Activated T-cell treated with anti-CD3 and anti-CD28 coated beads for 24 hours (primary cell): ENCODE measurements at places on chromosomes 3 and 15.

DNA sequence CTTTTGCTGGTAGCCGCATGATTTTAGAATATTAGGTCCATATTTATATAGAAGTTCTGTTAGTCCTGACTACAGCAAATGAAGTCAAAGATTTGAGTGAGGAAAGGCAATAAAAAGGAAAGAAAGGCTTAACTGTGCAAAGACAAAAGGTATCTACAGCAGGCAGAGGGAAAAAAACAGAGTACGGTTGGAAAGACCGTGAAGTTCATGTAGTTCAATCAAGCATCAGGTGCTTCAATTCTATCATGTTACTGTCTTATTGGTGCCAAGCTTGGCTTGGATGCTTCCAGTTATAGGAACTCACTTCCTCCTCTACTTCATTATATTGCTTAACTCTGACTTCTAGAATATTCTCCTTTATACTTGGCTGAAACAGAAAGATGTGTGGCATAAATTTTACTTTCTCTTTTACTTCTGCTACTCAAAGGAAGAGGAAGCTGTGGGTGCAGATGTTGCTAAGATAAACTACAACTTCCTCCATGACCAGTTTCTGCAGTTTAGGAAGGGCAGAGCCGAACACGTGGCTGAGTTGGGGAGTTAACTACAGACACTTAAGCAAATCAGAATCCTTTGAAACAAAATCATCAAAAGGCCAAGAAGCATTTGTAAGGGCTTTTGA is 72.6 kb upstream of the ZBED2 start:
- peak; percentile 56 for DNase-seq

- DNase-seq = no peak
Observed at GRCh38 chr3:179961703-179962078, 75.0 kb downstream of the PEX5L start.

DNA sequence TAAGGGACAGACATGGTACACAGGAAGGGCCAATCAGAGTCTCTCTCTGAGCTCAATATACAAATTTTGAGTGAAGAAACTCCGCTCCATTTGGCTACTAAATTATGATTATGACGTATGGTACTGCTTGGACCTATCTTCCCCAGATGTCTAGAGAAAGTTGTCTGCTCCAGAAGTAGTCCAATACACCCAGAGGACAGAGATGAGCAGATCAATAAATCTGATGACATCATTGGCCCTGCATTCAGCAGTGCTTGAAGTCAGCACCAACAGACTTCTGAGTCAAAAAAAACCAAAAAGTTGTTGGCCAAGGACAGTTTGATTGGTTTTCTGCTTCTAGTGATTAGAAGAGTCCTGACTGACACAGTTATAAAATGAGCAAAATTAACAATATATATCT is 19.9 kb upstream of the ARHGEF26 start:
- no peak for DNase-seq

DNA sequence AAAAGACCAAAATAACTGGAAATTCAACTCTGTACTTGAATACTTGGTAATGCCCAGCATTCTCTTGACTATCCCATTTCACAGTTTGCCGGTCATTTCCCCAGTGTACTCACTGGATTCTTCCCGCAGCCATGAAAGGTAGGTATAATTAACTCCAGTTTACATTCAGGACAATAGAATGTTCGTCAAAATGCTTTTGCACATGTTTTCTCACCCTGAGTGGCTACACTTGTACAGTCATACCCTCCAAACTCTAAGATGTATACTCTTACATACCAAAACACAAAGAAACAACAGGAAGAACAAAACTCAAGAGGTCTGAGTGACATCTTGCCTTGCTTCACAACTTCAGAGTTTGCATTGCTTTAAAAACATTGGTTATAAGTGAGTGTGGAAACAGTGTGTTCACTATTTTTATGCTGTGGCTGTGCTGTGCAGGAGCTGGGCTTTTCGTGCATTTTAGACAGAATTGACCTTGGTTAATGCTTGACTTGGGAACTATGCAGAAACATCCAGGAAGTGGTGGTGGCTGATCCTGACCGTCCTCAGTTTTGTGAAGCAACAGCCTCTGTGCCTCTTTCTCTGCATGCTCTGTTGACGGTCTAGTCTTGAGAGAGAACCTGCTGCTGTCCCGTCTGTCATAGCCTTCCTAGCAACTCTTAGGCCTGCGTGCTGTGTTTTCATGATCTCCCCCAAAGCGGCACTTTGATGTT is 90.5 kb downstream of the IGF1R start:
- DNase-seq = no peak

- DNase-seq = no peak
Observed at GRCh38 chr3:196047391-196048030, 34.4 kb downstream of the TFRC start.

DNA sequence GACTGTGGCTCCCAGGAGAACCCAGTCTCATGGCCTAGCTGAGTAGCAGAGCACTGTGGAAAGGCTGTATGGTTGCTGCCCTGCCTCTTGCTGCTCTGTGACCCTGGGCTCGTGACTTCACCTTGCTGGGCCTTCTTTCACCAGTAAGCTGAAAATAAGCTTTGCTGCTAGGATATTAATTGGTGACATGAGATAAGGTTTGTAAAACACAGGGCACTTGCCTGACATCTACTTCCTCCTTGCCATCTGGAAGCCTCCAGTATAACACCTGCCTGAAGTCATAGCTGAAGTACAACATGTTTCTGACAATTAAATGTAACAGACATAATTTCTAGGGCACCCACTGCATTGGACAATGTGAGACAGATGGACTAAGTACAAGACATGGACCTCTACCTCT is 53.6 kb downstream of the CLEC3B start:
- DNase-seq = no peak

GRCh38 chr15:63729115-63729884 is 104.4 kb downstream of the HERC1 start:
- no peak for DNase-seq

- no peak for DNase-seq
Observed at GRCh38 chr3:4633078-4634004, 140.2 kb downstream of the ITPR1 start.

DNA sequence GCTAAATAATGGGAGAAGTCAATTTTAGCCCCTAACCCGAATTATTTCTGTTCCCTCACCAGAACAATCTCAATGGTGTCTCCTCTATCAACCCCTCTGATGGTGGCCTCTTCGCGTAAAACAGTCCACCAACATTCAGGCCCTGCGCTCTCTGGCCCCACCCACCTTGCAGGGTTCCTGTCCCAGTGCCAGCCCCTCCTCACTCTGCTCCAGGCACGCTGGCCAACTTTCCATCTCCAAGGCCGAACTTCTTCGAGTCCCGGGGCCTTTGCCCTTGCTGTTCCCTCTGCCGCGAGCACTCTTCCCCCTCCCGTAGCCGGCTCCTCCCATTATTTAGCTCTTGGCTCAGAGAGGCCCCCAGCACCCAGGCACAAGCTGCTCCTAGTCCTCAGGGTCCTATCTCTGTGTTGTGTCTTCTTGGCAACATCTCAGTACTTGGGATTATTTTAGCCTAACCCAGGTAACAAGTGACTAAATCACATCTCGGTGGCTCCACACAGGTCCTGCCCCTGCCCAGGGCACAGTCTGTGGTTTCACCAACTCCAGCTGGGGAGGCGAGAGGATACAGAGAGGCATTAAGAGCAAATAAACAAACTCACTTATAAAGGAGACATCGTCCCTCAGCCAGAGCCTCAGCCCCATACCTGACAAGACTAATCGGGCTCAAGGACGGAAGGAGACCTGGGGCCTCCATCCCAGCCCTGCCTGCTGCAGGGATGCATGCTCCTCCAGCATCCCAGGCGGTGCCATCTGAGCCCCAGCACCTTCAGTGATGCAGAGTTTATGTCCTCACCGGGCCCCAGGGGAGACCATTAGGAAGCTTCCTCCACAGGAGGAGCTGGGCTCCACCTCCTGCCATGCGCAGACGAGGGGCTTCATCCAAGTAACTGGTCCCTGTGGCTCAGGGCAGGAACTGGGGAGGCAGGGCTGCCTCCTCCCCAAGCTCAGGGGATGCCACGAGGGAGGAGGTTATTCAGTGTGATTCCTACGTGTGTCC is 19.7 kb upstream of the IQSEC1 start:
- no peak for DNase-seq

GRCh38 chr3:107283948-107284347 is 93.3 kb upstream of the CCDC54 start:
- no peak for DNase-seq

- DNase-seq = no peak
Observed at GRCh38 chr15:80403712-80404056, 498 bp upstream of the ARNT2 start.

GRCh38 chr3:60746695-60747416 is 504.4 kb downstream of the FHIT start:
- DNase-seq = no peak

DNA sequence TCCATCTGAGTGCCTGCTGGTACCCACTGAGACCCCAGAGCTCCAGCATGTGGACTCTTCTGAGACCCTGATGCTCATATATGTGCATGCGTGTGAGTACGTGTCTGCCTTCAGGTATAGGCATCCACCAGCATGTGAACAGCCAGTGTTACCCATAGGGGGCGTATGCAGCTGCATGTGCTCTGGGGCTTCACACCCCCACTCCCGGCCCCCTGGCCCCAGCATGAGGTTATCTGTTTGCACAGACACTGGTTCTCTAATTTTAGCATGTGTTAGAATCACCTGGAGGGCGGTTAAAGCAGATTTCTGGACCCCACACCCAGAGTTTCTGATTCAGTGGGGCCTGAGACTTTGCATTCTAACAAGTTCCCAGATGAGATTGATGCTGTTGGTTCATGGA is 824 bp upstream of the CILP start:
- DNase-seq = peak; percentile 27

DNA sequence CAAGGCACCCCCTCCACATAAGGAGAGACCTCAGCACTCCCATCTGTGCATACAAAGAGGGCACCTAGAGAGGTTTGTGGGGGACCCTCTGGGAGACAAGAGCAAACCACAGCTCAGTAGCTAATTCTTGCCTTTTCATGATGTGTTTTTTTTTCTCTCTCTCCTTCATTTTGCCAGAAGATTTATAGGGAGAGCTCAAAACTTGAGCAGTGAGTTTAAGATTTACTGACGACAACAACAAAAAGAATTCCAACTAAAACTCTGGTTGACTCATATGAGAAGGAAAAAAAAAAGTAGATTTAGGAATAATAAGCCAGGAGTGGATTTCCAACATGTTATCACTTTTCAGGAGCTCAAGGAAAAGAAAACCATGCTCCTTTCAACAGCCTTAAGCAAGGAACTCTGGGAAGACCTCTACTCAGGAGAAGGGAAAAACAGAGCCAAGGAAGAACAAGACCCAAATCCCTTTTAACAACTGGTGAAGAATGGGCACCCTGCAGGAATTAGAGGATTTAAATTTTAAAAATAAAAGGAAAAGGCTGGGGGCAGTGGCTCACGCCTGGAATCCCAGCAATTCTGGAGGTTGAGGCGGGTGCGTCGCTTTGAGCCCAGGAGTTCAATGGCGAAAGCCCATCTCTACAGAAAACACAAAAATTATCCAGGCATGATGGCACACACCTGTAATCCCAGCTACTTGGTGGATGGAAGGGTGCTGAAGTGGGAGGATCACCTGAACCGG is 58.2 kb upstream of the RAD18 start:
- DNase-seq = no peak

DNA sequence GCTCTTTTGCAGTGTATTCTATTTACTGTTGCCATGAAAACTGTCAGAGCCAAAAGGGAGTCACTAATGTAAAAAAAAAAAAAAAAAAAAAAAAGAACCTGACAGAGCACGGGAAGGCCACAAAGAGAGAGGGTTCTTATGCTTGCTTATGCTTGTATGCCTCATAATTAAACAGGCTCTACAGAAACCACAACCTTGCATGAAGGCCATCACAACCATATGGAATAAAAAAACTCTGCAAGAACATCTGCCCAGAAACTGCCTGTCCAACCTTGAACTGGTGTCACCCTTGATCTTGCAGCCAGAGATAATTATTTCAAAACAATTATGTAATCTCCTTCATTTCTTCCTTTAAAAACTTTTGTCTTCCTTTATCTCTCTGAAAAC is 50.1 kb downstream of the CFAP20DC start:
- DNase-seq = no peak

- no peak for DNase-seq
Observed at GRCh38 chr3:30344288-30344687, 262.1 kb upstream of the TGFBR2 start.

DNA sequence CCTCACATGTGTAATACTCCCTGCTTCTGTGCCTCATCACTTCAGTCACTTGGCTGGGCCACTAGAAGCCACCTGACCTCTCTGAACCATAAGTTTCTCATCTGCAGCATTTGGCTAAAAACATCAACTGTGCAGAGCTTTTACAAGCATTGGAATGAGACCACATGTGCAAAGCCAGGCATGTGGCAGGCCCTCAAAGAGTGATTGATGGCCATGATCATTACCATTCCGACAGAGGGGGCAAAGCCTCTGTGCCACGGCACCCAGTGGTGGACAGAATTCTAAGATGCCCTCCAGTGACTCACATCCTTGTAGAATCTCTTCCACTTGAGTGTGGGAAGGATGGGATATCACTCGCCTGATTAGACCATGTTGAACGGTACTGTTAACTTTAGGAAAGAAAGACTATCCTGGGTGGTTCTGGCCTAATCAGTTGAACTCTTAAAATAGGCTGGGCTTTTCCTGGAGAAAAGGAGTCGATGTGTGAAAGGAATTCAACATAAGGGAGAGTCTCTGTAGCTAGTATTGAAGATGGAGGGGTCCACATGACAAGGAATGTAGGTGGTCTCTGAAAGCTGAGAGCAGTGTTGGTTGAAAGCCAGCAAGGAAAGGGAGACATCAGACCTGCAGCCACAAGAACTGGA is 13.5 kb downstream of the CDCP1 start:
- DNase-seq = no peak

DNA sequence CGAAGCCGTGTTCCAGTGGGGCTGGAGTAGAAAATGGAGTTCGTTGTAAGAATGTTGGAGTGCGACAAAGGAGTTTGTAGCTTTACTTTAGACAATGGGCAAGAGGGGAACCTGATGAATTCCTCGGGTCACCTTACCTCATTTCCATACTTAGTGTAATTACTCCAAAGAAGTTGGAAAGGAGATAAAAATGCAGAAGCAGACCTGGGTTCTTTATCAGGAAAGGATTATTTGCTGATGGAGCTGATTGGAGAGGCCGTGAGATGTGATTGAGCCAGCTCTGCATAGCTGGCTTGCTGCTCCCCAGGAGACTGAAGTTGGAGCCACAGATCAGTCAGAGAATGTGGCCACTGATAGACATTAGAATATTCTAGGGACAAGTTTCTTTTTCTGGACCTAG is 33.4 kb upstream of the TBL1XR1 start:
- no peak for DNase-seq

GRCh38 chr15:77029166-77030047 is 34.5 kb downstream of the PSTPIP1 start:
- DNase-seq = no peak

GRCh38 chr15:34582461-34583371 is 735 bp downstream of the GOLGA8B start:
- no peak for DNase-seq
